CD4-positive, alpha-beta T cell treated with Interferon gamma for 1 hour (primary cell): ENCODE measurements at places on chromosomes 1 and 21.

GRCh38 chr21:46180079-46180722, 4.1 kb downstream of the SPATC1L start:
- no peak for DNase-seq

DNA sequence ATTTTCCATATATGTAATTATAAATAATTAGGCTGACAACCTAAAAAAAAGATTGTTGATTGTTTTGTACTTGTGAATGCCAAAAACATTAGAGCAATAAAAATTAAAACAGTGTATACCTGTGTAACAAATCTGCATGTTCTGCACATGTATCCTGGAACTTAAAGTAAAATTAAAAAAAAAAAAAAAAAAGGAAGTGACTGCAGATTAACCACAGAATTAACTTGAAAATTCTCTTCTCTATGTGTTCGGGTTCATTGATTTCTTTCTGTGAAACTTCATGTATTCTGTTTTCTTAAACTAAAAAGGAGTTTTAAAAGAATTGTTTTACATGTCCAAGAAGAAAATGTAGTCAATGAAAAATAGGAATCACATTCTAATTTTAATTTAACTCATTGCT, 95.7 kb downstream of the FASLG start:
- no peak for DNase-seq

GRCh38 chr21:36260030-36260787, 59.8 kb upstream of the MORC3 start:
- no peak for DNase-seq

GRCh38 chr1:193368302-193368701, 181.9 kb upstream of the B3GALT2 start:
- no peak for DNase-seq

DNA sequence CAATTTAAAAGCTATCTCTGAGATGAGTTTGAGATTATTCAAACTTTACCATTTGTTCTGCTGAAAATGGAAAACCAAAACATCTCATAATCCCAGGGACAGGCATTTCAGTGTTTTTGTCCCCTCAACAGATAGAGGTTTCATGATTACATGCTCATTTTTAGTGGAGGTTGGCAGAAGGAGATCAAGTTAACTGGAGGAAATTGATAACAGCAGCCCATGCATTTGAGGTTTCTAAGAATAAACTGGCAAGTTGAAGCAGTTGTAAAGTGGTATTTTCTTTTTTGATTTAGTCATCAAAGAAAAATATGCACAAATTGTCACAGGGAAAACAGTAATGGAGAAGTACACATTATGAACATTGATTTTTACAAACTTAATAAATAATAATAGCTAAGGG, 205.8 kb downstream of the PLA2G4A start:
- no peak for DNase-seq

DNA sequence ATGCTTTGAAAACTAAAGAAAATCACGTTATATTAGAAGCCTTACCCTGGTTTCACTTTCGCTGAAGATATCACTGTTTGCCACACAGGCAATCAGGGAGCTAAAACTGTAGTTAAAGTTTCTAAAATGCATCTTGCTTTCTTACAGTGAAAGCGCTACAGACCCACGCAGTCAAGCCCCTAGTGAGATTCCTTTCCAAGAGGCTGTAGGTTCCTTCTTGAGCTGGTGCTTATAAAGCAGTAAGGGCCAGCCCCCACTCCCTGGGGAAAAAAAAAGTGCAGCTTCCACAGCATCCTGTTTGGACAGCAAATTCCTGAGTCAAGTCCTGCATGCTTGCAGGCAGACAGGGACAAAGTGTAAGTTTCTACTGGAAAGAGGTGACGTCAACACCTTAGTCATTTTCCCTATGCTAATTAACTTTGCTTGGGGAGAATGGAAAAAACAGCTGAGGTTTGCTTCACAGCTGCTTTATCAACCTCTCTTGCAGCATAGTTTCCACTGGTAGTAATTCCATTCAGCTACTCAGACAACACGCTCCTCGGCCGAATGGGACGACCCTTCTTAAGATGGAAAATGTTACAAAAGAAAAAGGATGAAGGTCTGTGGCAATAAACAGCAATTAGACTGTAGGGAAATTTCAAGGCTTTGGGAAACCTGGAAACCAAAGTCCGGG, 14.7 kb upstream of the KCNE1 start:
- no peak for DNase-seq

- DNase-seq, result no peak
Observed at GRCh38 chr1:17149771-17150170, 30.5 kb upstream of the PADI2 start.

GRCh38 chr1:206116873-206117150, 376 bp downstream of the AVPR1B start:
- no peak for DNase-seq

- DNase-seq, result no peak
Observed at GRCh38 chr1:55456971-55457370, 241.8 kb upstream of the USP24 start.

DNA sequence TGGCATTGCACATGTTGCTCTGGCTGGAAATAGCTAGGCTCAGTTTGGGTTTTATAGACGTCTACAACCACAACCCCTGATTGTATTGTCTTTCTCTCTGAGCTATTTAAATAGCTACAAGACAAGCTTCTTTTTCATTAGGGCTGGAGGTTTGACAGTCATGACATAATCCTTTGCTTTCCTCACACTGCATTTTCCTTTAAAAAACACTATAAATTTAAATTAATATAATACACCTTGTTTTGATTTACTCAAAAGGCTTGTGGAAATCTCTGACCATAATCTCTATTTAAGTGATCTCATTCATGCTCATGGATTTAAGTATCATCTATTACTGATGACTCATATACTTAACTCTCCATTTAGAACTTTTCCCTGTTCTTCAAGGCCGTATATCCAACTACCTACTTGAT, 50.4 kb upstream of the PTGFR start:
- no peak for DNase-seq

DNA sequence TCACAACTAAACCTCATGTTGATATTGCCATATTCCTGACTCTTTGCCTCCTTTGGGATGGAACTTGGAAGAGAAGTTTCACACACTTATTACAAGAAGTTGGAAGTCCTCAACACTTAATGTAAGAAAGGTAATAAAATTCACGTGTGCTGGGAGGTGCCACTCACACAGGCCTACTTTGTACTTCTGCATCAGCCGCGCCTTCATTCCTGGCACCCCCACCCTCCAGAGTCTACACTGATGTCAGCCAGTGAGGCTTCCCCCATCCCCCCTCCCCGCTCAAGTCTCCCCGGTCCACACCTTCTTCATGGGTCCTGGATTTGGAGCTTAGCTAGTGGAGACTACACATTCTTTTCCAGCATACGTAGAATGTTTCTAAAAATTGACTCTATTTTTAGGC, 24.8 kb upstream of the SLC45A1 start:
- DNase-seq, result no peak

- no peak for DNase-seq
Observed at GRCh38 chr1:89704014-89704413, 71.1 kb downstream of the LRRC8C start.

DNA sequence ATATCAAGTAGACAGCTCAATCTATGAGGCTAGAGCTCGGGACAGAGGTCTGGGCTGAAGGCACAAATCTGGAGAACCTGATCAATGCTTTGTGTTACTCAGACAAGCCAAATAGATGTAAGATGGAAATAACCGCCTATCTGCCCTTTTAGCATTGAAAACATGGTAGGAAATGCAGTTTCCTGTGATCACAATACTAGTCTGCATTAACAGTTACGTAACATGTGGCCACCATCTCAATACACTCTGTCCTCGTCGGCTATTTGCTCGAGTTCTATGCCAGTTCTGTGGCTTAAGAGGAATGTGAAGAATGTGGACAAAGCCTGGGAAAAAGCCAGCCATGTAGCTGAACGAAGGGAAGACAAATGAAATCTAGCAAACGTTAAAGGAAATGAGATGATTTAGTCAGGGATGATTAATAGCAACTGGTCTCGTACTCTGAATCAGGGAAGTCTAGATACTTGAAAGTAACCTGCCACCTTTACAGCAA, 73.3 kb downstream of the HSF2BP start:
- DNase-seq, result no peak

- DNase-seq, result no peak
Observed at GRCh38 chr1:118960026-118960561, 28.0 kb downstream of the TBX15 start.

GRCh38 chr1:233614173-233614742, 352 bp downstream of the KCNK1 start:
- DNase-seq, result no peak

GRCh38 chr1:180627411-180627810, 4.4 kb upstream of the XPR1 start:
- no peak for DNase-seq

GRCh38 chr1:22792396-22793160, 81.9 kb downstream of the EPHB2 start:
- no peak for DNase-seq

GRCh38 chr1:67862685-67863084, 29.4 kb upstream of the GNG12 start:
- DNase-seq, result no peak

DNA sequence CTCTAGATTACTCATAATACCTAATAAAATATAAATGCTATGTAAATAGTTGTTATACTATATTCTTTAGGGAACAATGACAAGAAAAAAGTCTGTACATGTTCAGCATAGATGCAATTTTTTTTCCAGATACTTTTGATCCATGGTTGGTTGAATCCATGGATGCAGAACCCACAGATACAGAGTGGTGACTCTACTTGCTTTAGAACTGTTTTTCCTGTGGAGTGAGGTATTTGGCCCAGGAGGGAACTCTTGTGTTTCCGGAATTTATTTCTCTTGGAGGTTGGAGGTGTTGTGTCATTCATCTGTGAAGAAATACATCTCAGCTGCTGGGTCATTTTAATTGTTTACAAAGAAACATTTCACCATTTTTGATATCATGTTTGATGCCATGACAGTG, 28.7 kb downstream of the TMEM200B start:
- no peak for DNase-seq

- DNase-seq, result peak; percentile 19
Observed at GRCh38 chr1:157496121-157496526, 56.2 kb downstream of the FCRL5 start.

- no peak for DNase-seq
Observed at GRCh38 chr1:230171356-230172015, 104.4 kb downstream of the GALNT2 start.

GRCh38 chr1:214957330-214958137, 125.0 kb upstream of the KCNK2 start:
- DNase-seq, result no peak

DNA sequence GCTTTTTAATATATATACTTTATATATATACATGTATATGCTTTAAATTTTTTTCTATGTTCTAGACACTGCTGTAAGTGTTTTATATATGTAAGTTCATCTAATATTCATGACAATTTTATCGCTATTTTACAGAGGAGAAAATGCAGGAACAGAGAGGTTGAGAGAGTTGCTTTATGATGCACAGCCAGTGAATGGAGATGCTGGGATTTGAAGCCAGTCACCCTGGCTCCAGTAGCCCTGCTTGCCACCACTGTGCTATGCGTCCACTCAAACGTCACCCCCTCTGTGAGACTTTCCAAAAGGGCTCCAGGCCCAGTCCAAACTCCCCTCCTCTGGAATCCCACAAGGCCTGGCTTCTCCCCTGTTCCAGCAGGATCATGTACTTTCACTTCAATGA, 91.0 kb upstream of the GRIK3 start:
- DNase-seq, result no peak

- DNase-seq, result no peak
Observed at GRCh38 chr1:181737056-181737455, 253.7 kb downstream of the CACNA1E start.

GRCh38 chr1:174051956-174052355, 29.8 kb upstream of the RC3H1 start:
- no peak for DNase-seq

- DNase-seq, result no peak
Observed at GRCh38 chr1:204889681-204890383, 19.2 kb downstream of the NFASC start.

- peak; percentile 85 for DNase-seq
Observed at GRCh38 chr21:45478115-45478801, 64.0 kb downstream of the SLC19A1 start.

DNA sequence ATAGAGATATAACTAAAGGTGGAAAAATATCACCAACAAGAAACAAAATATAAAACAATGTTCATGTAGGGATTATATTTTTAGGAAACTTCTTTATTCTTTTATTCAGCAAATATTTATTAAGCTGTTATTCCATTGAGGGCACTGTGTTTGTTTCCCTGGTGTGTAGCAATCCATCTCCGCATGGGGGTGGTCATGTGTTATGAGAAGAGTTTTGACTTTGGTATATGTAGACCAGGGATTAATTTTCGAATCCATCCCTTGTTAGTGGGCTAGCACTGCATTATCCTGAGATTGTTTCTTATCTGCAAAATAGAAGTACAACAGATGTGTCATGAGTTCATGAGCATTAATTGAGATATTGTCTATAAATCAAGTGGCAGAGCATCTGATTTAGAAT, 190.2 kb upstream of the LRRC7 start:
- no peak for DNase-seq

DNA sequence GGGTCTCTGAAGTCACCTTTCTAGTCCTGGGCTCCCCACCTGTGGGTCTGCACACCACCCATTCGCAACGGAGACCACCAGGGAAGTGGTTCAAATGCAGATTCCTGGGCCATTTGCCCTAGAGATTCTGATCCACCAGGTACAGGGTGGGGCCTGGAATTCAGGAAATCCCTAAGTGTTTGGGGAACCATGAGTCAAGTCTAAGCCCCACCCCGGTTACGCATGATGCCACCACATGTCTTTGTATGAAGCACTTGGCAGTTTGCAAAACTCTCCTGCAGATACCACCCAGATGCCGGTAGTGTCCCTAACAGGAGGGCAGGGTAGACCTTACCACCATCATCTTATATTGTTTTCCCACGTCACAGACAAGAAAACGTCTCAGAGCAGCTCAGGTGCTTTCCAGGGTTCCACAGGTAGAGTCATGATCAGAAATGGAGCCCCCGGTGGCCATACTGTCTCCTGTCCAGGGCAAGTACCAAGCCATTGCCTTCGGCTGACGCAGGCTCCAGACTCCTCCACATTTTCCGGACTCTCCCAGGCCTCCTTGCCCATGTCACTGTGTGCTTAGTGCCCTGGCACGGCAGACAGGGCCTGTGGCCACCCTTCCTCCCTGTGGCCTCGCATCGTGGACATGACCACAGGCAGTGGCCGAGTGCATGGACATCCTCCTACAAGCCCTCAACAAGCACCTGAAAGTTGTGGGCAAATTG, 89.2 kb upstream of the TMEM51 start:
- DNase-seq, result no peak
